ENCODE measurements at places on chromosomes 13 and 19.

DNA sequence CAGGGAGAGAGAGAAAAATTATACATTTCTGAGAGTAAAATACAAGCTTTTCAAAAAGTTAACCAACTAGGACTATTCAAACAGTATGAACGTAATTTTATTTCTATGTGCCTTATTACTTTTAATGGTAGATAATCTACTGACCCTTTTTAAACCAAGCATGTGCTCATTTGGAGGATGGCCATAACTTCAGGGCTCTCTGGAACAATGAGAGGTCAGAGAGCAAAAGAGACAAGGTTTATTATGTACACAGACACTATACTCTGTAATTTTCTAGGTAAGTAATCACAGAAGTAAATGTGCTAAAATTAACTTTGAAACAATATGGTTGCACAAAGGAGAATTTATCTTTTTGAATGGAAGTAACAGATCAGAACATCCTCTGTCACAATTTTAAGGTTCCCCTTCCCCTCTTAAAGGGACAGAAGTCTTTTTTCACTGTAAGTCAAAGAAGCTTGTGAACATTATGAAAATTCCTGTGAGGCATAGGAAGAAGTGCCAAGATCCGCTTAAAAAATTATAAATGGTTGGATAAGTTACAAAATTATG is 1.0 kb downstream of the POSTN start:
- DNase-seq: no peak

DNA sequence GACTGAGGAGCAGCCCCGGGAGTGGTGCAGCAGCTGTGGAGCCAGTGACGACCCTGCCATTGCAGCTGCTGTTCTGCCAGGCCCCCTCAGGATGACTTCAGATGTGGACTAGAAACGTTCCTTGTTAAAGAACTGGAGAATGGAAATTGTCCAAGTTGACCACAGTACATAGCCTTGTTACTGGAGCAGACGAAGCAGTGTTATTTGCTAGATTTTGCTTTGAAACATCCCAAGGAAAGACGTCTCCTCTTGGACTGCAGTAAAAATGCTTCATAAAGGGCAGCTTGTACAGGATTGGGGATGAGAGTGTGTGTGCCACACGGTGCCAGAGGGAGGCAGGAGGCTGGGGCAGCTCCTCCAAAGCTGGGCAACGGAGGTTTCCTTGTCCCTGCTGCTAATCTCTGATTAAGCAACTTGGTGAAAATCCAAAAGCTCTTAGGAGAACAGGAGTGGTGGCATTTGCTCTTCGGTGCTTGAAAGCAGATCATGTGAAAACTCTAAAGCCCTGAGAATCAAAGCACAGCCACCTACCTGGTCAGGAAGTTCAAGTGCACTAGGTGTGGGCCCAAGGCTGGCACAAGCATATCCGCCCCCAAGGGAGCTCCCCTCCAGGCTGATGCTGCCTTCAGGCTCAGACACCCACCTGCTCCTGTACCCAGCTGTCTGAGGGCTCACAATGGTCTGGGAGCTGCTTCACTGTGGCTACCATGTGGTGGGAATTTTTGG is 34.5 kb downstream of the SHISA2 start:
- no peak for DNase-seq

DNA sequence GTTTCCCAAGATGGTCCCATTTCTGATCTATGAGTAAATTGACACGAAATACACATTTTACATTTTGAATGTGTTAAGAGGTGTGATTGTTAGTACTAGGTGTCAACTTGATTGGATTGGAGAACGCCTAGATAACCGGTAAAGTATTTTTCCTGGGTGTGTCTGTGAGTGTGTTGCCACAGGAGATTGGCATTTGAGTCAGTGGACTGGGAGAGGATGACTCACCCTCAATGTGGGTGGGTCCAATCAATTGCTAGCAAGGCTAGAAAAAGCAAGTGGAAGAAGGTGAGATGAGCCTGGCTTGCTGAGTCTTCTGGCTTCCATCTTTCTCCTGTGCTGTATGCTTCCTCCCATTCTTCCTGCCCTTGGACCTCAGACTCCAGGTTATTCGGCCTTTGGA is 960.7 kb upstream of the PCDH9 start:
- no peak for DNase-seq

GRCh38 chr19:33047422-33047821 is 17.3 kb downstream of the RHPN2 start:
- no peak for DNase-seq

DNA sequence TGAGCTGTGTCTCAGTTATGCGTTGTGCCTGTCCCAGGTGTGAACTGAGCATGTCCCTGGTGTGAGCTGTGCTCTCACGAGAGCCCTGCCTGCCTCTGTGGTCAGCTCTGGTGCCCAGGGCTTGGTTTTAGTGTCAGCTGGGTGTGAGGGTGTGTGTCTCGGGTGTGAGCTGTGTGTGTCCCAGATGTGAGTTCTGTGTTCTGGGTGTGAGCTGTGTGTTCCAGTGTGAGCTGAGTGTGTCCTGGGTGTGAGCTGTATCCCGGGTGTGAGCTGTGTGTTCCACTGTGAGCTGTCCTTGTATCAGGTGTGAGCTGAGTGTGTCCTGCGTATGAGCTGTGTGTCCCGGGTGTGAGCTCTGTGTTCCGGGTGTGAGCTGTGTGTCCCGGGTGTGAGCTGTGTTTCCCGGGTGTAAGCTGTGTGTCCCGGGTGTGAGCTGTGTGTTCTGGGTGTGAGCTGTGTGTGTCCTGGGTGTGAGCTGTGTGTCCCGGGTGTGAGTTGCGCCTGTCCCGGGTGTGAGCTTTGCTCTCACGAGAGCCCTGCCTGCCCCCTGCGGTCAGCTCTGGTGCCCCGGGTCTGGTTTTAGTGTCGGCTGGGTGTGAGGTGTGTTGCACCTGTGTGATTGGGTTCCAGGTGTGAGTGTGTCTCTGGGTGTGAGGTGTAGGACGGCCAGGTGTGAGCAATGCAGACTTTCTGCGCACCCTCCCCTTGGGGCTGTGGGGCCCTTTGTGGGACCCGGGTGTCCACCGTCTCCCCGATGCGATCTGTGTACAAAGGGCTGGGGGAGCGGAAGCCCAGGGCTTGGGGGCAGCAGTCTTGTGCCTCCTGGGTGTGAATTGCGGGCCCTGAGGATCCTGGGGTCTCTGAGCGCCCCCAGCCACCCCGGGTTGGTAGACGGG is 7.1 kb upstream of the PEAK3 start:
- no peak for DNase-seq

DNA sequence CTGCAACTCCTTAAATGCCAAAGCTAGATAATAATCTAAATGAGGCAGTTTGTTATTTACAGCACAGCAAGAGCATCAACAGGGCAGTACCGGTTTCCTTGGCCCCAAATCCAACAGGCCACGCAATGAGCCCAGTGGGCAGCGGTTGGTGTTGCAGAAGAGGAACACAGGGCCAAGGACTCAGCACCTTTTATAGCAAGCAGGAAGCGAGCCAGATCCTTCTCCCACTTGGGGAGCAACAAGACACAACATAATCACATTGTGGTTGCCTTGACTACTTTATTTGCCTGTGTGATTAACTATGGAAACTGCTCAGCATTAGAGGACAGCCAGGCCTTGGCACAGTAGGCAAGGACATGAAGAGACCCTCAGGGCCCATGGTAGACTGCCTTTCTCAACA is 67.1 kb upstream of the HTR2A start:
- DNase-seq: no peak

- DNase-seq: no peak
Measured at GRCh38 chr13:92681239-92681638, 545.4 kb upstream of the GPC6 start.

DNA sequence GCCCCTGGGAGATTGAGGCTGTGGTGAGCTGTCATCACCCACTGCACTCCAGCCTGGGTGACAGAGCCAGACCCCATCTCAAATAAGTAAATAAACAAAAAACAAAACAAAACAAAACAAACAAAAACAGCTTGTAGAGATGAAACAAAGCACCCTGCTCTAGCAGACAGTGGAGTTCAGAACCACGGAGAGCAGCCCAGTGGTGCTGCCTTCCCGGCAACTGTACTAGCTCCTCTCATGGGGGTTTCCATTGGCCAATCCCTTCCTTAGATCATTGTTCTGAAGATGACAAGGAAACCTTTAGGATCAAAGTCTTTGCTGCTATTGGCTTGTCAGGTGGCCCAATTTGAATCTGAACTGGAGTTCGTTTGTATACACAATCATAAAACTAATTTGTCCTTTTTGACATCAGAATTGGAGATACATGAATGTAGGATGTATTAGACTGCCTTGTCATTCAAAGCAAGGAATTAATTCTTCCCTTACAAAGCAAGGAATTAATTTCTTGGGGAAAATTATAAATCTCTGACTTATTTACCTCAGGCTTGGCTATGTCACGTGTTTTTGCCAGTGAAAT is 19.7 kb upstream of the SYCN start:
- no peak for DNase-seq

DNA sequence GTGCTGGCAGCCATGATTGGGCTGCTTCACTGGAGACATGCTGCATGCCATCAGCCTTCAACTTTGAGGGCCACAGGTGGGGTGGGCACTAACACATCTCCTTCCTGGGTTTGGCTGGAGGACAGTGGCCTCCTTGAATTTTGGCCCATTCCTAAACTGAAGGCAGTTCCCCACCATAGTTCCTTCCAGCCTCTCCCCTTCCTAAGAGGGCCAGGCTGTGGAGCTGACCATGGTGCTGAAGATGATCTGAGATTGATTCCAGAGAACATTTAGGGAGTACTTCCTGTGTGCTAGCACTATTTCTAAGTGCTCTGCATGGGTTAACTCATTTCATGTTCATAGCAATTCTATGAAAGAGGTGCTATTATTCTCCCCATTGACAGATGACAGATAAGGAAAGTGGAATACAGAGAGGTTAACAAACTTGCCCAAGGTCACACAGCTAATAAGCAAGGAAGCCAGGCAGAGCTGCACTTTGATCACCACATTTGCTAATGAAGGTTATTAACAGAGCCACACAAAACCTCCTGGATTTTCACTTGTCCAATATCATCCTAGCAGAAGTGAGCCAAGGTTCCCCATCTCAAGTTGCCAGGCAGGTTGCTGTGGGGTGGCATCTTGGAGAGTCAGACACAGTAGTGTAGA is 175.3 kb downstream of the ZIC5 start:
- DNase-seq: no peak

DNA sequence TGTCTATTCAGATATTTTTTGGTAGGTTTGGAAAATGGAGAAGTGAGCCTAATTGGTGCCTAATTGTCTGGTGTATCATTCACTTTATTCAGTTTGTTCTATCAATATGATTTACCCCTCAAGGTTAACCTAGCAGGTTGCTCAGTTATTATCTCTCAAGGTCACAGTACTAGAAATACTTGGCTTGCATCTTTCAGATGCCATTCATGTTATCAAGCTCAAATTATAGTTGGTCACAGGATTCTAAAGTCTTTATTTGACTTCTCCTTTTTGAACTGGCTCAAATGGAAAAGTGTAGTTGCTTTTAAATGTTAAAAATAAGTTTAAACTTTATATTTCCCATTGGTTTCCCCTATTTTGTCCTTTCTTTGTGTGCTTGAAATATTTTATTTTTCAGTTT is 2.6 kb downstream of the KCNRG start:
- DNase-seq: no peak

- DNase-seq: no peak
Measured at GRCh38 chr13:110014719-110015118, 228.3 kb upstream of the IRS2 start.

DNA sequence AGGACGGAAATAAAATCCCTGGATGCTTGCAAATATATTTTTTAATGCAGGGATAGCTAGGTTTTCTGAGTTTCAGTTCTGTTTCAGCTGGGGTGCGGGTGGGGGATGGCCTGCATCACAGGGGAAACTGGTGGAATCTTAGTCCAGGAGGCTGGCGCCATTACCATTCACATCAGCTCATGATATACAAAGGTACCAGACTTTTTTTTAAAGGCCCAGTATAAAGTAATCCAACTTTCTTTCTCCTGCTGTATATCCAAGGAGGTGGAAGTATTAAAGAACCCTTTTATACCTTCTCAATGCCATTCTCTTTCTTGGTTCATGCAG is 343.8 kb downstream of the KCNRG start:
- no peak for DNase-seq
